ENCODE measurements at places on chromosomes 6 and 20. TPM values are rescaled to one million over a fixed set of nuclear protein-coding genes. Genes with fewer than 3 reads are reported as not detected.

Gene GJA1
- 123 TPM for total RNA-seq

Gene GPLD1
- 0.21 TPM for total RNA-seq

Gene PTK6
- total RNA-seq, result 31.1 TPM

Gene TSPYL4
- 2.9 TPM for total RNA-seq

Gene EYA2
- total RNA-seq, result 2.9 TPM

Gene SPDEF
- 3.8 TPM for total RNA-seq

Gene LAMA5
- 124 TPM for total RNA-seq

Gene PFDN6
- 47.1 TPM for total RNA-seq

Gene C20orf202
- not detected for total RNA-seq

Gene LY6G6D
- not detected for total RNA-seq

Gene CAGE1
- not detected for total RNA-seq

Gene DZANK1
- 0.72 TPM for total RNA-seq

Gene ARMH2
- not detected for total RNA-seq

Gene HLA-DPA1
- 4.5 TPM for total RNA-seq
